Stimulated activated naive B cell treated with anti-CD40 and anti-IgM and Interleukin-4, amounts not matched to agents 10 μg/mL and 1 μg/mL and 100 μg/mL, for 72 hours (primary cell): ENCODE measurements at places on chromosomes 5 and 9.

- DNase-seq, result no peak
These were observed 1.4 kb downstream of the ADAMTS2 start for GRCh38 chr5:179343719-179344430.

- no peak for DNase-seq
These were observed 14.0 kb upstream of the CHD1 start for GRCh38 chr5:98942847-98943246.

GRCh38 chr5:54705994-54706653, 188.6 kb downstream of the SNX18 start:
- DNase-seq, result no peak

GRCh38 chr5:6599739-6600138, 33.1 kb downstream of the NSUN2 start:
- DNase-seq, result no peak

GRCh38 chr5:74243634-74244033, 396.9 kb downstream of the ENC1 start:
- DNase-seq, result no peak

- peak; percentile 71 for DNase-seq
These were observed 193.1 kb upstream of the PTGER4 start for GRCh38 chr5:40486437-40487275.

DNA sequence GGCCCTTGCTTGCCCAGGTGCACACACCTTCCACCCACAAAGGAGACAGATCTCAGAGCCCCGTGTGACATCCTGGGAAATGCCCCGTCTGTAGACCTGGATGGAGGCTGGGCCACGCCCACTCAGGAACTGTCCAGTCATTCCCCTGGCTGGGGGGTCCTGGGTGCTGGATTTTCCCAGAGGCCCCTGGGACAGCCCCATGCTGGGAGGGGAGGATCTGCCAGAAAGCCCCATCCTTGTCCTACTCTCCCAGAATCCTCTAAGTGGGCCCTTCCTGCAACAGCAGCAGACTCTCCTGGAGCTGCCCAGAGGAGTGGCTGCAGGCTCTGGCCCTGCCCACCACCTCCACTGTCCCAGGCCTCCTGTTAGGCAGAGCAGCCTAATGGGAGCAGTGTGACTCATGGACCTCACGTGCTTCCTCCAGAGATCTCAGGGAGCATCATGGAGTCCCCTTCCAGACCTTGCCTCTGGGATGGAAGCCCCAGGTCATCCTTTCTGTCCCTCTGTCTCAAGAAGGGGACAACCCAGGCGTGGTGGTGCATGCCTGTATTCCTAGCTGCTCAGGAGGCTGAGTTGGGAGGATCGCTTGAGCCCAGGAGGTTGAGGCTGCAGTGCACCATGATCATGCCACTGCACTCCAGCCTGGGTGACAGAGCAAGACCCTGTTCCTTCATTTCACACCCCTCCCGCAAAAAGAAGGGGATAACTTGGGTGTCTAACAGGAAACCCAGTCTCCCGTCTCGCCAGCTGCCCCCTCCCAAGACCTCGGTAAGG, 51.7 kb downstream of the JADE2 start:
- no peak for DNase-seq

- no peak for DNase-seq
These were observed 493.7 kb upstream of the SGCD start for GRCh38 chr5:155833287-155833686.

DNA sequence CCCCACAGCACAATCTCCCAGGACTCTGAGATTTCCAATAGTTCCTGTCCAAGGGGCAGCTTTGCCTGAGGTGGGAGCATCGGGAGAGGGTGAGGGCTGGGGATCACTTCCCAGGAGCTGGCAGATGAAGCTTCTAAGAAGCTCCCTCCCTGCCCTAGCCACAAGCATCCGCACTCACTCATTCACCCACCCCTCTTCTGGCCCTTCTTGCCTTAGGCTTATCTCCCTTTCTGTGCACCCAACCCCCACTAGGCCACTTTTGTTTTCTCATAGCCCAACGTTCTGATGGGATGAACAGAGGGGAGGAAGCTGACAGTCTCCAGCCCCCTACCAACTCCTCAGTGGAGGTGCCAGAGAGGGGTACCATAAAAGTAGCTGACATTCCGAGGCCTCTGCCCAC, 3.7 kb upstream of the PCDH1 start:
- no peak for DNase-seq

DNA sequence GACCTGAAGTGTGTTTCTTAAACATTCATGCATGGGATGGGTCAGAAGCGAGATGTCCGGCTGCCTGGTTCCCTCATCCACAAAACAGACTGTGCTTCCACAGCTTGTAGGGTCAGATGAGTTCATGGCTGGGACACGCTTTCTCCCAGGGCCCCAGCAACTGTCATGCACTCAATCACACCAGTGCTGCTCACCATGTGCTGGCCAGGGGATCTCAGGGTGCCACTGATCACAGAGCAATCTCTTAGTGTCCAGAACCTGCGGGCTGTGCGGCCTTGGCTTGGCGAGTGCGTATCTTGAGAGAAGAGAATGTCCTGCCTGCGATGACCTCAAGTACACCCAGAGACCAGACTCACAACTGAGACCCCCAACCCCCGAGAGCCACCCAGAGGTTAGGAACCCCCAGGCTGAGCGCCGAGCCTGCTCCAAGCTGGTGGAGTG, 26.0 kb upstream of the FCN2 start:
- no peak for DNase-seq

DNA sequence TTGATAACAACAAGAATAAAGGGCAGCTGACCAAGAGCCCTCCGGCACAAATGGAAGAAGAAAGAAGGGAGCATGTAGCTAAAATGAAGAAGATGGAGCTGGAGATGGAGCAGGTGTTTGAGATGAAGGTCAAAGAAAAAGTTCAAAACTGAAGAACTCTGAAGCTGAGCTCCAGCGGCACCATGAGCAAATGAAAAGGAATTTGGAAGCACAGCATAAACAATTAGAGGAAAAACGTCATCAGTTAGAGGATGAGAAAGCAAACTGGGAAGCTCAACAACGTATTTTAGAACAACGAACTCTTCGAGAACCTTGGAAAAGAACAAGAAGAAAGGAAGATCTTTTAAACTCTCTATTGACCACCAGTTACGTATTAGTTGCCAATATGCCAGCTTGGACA, 100.9 kb downstream of the GABBR2 start:
- DNase-seq, result no peak

DNA sequence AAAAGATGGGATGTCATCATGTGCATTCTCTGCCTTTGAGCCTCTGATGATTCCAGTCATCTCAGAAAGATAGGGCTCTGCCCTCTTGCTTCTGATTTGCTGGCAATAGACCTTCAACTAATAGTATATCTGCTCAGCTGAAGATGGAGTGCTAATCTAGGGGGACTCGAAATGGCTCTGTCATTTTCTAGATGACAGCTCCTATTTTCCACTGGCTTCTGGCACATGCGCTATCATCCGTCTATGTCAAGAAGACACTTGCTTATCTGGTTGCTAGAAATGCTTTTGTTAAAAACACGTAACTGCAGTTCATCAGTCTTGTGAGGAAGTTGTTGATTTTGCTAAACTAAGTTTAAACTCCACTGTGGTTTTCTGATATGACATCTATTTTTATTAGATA, 265.5 kb upstream of the ZNF608 start:
- DNase-seq, result no peak
